ENCODE measurements at places on chromosomes 6 and 20. TPM values are rescaled to one million over a fixed set of nuclear protein-coding genes. Genes with fewer than 3 reads are reported as not detected.

The CDH26 gene
- 0.75 TPM for total RNA-seq

DNA sequence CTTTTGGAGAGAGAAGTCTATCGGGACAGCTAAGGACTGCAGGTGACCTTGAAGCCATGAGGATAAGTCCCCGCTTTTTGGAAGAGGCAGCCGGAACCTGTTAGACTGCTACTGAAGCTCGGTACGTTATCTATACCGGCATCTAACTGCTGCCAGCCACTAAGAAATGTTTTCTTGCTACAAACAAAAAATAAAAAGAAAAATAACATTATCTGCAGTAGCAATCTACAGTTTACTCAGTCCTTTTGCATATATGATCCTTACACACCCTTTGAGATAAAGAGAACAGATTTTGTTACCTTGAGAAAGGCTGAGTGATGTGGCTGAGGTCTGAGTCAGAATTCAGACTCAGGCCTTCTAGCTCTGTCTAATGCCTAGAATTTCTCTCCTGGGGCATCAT, 314.6 kb downstream of the CDH26 start:
- peaks cover 7% of the 10 kb centered on the region for H3K4me1 ChIP-seq
- no peak overlapping the region for H3K4me3 ChIP-seq
- no peaks in the 10 kb centered on the region for H3K36me3 ChIP-seq

GRCh38 chr6:136370988-136371728, 81.5 kb upstream of the BCLAF1 start:
- DNase-seq: no peak
- H3K4me1 ChIP-seq: peaks cover 1% of the 10 kb centered on the region
- H3K4me3 ChIP-seq: no peak overlapping the region
- no peaks in the 10 kb centered on the region for H3K36me3 ChIP-seq
- no peaks in the 10 kb centered on the region for H3K27me3 ChIP-seq

- no peaks in the 10 kb centered on the region for H3K36me3 ChIP-seq
- H3K27me3 ChIP-seq: no peaks in the 10 kb centered on the region
- H3K4me3 ChIP-seq: no peak overlapping the region
- DNase-seq: no peak
- H3K27ac ChIP-seq: no peak overlapping the region
Observed at GRCh38 chr6:71510856-71511255, 222.2 kb downstream of the OGFRL1 start.

GRCh38 chr6:129786548-129786947, 74.6 kb downstream of the TMEM244 start:
- no peak overlapping the region for H3K4me3 ChIP-seq
- no peak overlapping the region for H3K27ac ChIP-seq
- no peaks in the 10 kb centered on the region for H3K36me3 ChIP-seq
- H3K4me1 ChIP-seq: no peaks in the 10 kb centered on the region
- DNase-seq: no peak
